ENCODE measurements at places on chromosomes 7 and 10.
A peak's percentile ranks its signal among the peaks of the same experiment; 100 is the strongest.

DNA sequence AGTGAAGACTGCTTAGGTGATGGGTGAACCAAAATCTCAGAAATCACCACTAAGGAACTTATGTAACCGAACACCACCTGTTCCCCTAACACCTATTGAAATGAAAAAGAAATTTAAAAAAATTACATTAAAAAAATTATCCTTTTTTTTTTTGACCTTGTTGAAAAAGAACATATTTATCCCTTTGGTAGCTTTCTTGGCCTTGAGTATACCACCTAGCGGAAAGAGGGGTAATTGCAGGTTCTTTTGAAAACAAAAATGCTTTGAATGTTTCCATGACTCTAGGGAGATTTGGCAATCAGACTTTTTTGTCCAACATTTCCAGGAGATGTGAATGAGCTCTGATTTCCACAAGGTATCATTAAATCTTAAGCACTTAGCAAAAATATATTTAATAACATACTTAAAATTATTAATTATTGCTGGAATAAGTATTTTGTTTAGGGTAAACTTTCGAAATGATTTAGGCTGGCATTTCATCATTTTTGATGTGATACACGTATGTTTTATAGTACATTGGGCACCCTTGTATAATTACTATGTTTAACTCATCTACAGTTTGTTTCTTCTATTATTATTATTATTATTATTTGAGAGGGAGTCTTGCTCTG is 47.0 kb upstream of the ELMO1 start:
- no peak for DNase-seq

- DNase-seq, result peak; percentile 19
These were observed 2.1 kb upstream of the ADD3 start for GRCh38 chr10:110005719-110006118.

DNA sequence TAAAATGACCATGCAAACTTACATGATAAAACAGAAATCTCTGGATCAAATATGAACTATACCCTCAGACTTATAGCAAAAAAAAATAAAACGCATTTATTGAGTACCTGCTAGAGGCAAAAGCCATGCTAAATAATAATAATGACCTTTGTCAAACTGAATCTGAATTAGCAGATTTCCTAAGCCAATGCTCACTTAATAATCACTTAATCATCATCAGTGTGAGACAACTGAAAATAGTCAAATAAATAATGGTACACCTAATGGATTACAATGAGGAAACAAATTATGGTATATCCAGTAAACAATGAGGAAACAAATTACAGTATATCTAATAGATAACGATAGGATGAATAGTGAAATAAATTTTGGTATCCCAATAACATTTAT is 37.6 kb downstream of the COL1A2 start:
- no peak for DNase-seq

DNA sequence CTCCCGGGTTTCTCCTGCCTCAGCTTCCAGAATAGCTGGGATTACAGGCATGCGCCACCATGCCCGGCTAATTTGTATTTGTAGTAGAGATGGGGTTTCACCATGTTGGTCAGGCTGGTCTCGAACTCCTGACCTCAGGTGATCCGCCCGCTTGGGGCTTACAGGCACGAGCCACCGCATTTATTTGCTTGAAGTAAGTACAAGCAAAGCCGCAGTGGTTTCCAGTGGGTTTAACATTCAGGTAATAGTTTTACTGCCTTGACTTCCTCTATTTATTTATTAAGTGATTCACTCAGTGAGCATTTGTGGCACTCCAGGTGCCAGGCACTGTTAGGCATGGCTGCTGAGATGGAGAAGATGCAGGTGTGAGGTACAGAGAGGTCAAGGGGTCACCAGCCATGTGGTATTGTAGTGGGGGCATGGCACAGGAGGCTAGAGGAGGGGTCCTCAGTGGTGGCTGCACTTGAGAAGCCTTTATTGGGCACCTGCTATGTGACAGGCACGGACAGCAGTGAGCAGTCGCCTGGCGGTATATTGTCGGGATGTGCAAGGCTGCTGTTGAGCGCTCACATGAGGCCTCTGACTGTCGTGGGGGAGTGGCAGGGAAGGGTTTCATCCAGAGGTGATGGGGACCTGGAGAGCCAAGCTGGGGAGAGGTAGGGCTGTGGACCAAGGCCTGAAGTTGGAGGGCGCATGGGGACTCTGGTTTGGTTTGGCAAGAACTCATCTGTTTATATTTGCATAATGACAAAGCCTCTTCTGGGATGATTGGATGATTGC is 54.9 kb downstream of the DOCK1 start:
- DNase-seq, result no peak

- no peak for DNase-seq
These were observed 3.1 kb upstream of the SORBS1 start for GRCh38 chr10:95564291-95564690.

DNA sequence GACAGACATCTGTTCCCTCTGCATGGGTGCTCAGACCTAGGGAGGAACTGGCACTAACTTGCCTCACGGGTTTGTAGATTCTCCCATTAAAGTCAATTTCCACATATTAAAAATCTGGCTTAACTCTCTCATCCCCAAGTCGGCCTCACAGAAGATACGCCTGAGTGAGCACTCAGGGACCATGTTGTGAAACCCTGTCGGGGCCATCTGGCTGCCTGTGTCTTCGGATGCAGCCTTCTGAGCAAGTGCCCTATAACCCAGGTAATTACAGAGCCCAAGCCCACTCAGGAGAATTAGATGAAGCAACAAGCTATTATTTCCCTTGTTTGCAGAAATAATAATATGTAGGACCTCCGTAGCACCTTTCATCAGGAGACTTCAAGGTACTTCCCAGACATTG is 219.3 kb upstream of the GLI3 start:
- no peak for DNase-seq

DNA sequence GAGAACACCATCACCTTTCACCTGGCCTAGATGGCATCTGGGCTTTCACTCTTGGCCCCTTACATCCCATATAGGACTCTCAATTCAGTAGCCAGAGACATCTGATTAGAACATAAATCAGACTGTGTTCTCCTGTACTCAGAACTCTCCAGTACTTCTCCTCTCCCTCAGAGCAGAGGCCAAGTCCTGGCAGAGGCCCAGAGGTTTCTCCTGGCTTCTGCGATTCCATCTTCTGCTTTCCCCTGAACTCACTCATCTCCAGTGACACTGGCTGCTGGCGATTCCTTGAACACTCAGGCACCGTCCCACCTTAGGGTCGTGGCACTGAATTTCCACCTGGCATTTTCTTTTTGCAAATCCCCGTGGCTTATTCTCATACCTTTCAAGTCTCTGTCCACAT is 4.9 kb upstream of the NEUROD6 start:
- DNase-seq, result no peak

DNA sequence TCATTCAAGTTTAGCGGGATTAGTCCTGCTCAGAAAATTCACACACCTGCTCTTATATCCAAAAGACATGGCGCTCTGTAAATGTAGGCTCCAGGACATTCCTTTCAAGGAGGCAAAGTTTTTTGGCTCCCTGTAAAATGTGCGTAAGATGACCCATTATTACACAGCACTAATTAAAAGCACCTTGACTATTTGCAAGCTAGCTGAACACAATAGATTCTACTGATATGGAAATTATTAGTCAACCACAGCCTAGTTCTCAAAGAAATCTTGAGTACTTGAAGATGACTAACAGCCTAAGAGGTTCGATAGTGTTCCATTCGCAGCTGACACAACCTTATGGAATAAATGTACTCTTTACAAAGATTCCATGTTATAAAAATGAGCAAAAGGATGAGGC is 175.2 kb downstream of the BMPER start:
- no peak for DNase-seq

DNA sequence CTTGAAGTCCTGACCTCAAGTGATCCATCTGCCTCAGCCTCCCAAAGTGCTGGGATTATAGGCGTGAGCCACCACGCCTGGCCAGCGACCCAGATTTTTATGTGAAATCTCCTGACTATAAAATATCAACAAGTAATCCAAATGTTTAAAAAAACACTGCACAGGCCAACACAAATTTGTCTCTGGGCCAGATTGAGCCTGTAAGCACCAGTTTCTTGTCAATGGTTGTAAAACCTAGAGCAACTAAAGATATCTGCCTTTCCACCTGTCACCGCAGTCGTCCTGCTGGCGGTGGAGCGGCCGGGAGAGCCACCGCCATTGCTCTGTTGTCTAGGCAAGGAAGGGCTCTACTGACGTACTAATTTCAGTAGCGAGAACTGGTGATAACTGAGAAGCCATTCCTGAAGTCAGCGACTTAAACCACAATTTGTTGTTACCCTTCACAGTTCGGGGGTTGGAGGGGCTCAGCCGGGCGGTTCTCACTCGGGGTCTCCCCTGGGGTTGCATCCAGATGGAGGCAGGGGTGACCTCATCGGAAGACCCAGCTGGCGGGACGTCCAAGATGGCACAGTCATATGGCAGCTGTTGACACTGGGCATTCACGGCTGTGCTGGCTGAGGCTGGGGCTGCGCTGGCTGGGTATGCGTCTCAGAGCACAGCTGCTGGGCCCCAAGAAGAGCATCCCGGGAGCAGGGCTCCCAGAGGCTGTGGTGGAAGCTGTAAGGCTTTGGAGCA is 55.2 kb upstream of the PDGFA start:
- no peak for DNase-seq

GRCh38 chr7:101671371-101672356 is 42.6 kb upstream of the MYL10 start:
- no peak for DNase-seq

- DNase-seq, result no peak
These were observed 29.5 kb upstream of the TMEM273 start for GRCh38 chr10:49217645-49218044.

DNA sequence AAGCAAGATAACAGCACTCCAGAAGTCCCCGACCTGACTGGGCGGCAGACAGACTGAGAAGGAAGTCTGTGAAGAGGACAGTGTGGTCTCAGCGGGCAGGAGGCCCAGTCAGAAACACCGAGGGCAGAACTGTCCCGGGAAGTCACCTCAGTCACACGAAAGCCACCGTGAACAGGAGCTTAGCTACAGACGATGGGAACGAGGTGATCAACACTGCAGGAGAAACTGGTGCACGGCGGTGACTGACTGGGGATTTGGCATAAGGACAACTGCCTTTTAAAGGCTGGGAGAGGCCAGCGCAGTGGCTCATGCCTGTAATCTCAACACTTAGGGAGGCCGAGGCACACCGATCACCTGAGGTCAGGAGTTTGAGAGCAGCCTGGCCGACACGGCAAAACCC is 217.8 kb downstream of the PTPRN2 start:
- no peak for DNase-seq

DNA sequence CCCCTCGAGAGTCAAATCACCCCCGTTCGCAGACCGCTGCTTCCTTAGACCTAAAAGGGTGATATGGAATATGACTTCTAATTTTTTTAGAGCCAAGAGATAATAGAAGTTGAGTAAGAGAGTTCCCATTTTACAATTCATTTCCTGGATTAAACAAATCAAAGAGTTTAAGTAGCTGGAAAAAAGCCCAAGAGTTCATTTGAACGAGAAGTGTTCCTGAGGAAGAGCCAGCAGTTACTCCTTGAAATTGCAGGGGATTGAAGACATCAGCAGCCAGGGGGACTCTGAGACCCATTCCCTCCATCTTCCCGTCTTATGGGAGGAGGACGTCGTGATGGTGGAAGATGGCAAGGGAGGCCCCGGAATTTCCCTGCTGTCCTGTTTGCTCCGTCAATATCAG is 277.0 kb downstream of the WDR11 start:
- no peak for DNase-seq

- no peak for DNase-seq
These were observed 2.3 kb upstream of the HOXA13 start for GRCh38 chr7:27202018-27202861.

GRCh38 chr7:82050792-82051191 is 280.9 kb upstream of the HGF start:
- DNase-seq, result no peak

DNA sequence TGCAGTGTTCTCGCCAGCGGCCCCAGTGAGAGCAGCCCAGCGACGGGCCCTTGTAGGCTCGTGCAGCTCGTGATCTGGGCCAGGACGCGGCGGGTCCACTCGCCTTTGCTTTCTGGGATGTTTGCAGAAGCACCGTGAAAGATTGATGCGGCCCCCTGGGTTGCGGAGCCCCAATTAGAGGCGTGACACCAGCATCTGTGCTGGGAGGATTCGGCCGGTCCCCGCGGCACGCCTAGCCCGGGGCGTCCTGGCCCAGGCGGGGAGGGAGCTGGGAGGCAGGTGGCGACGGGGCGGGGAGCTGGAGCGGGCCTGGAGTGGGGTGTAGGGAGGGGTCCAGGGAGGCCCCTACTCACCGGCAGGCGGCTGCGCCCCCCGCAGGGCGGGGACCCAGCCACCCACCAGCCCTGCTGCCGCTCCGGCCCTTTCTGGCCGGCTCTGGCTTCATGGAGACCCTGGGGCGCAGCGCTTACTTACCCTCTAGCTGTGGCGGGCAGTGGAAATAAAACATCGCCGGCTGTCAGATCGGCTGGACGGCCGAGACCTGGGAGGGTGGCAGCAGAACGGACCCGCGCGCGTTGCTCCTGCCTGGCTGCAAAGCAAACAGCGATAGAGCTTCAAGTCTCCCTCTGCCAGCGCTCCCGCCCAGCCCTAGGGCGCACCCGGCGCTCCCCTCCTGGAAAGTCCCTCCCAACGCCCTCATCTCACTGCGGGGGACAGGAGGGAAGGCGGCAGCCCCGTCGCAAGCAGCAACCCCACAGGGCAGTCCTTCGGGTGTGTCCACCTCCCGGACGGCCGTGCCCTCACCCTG is 752 bp downstream of the DRGX start:
- DNase-seq, result no peak

- DNase-seq, result no peak
These were observed 35.2 kb upstream of the PLEKHS1 start for GRCh38 chr10:113716109-113716910.

DNA sequence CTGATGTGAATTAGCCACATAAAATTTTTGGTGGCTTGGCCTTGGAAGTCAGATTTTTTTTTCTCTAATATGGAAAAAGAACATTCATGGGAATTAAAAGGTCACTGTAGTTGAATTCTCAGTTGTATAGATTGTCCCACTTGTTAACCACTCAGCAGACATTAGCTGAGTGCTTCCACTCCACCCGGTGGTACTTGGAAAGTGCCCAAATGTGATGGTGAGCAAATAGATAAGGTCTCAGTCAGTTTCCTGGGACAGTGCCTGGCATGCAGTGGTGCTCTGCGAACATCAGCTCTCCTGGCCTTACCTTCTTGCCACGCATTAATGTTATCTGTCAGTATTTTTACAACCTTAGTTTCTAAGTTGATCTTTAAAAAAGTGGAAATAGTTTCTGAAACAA is 1.4 kb downstream of the ATP5F1C start:
- DNase-seq, result no peak
